ENCODE measurements at places on chromosomes 3 and 15.

DNA sequence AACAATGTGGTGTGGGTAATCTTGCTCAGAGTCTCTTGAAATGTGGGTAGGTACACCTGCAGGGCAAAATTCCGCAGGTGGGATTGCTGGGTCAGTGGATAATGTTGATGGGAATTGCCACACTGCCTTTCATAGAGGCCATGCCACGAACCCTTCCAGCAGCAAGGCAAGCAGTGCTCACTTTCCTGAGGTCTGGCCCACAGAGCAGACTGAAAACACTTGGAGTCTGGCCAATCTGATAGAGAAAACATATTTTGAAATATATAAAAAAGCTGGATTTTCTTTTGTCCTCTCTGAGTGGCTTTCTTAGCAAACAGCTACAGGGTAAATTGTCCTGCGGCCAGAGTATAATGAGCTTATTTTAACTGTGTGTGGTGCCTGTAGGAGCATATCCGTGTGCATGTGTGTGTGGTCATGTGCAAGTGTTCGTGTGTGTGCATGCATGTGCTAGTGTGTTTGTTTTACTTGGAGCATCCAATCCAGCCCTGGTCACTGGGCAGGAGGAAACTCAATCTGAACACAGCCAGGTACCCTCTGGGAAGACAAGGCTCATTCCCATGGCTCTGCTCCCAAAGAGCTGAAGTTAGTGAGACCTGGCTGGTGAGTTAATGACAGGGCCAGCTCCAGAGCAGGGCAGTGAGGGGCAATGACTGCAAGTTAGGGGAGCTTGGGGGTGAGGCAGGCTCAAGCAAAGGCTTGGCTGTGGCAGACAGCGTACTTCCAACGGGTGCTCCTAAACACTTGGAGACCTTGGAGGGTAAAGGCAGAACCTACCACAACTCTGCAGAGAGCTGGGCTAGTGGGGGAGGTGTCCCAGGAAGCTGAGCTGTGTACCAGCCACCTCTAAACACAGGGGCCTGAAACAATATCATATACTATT lies 91.3 kb downstream of the PLXNA1 start:
- no peak for DNase-seq

- DNase-seq: no peak
These were observed 45.2 kb downstream of the SPRED1 start for GRCh38 chr15:38297623-38298388.

- DNase-seq: no peak
These were observed 160.4 kb downstream of the UACA start for GRCh38 chr15:70602834-70603560.

GRCh38 chr15:32030795-32031194 lies 480 bp downstream of the CHRNA7 start:
- no peak for DNase-seq

- DNase-seq: no peak
These were observed 14.5 kb downstream of the RIOX2 start for GRCh38 chr3:97957617-97958311.

DNA sequence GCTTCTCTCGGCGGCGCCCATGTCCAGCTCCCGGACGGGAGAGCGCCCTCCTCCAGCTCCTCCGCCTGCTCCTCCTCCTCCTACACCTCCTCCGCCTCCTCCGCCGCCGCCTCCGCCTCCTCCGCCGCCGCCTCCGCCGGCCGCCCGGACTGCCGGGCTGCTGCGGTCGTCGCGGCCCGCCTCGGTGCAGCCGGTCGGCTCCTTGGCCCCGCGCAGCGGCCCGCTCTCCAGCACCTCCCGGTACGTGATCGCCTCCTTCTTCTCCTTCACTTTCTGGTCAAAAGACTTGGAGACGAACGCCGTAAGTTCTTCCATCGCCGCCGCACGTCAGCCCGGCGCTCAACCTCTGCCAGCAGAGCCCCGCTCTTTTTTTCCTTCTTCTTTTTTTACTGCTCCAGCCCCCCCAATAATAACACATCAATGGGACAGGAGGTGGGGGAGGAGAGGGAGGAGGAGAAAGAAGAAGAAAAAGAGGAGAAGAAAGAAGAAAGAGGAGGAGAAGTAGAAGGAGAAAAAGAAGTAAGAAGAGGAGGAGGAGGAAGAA lies 438 bp downstream of the SHOX2 start:
- DNase-seq: peak; percentile 43

GRCh38 chr15:79248183-79248582 lies 34.3 kb upstream of the ANKRD34C start:
- no peak for DNase-seq

DNA sequence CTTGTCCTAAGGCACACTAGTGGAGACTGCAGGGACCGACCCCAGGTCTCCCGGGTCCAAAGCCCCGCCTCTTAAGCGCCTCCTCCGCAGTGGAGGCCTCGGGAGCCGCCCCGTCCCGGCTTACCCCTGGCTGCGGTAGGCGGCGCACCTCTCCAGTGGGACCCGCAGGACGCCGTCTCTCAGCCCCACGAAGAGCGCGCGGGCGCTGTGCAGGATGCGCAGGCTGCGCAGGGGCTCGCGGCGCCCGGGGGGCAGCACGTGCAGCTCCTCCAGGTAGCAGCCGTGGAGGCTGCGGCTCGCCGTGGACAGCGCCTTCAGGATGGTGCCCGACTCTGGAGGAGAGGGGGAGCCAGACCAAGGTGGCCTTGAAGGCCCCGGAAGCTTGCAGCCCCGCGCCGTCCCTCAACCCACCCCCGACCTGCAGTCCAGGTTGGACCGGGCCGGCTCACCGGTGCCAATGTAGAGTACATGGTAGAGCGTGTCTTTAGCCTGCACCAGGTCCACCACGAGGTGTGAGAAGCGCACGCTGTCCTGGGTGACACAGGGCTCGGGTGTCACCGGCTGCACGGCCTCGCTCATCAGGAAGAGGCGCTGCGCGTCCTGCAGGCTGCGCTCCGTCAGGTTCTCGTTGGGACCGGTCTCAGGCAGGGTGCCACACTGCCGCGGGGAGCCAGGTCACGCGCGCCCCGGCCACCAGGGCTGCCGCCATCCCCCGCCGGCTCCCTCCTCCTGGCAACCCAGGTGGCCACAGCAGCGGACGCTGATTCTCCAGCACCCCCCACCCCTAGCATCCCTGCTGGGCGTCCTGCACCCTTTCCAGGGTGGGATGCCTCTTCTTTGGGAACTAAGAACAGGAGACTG lies 105.5 kb downstream of the SEMA5B start:
- DNase-seq: no peak

- no peak for DNase-seq
These were observed 38.6 kb upstream of the SFMBT1 start for GRCh38 chr3:53084310-53085001.

DNA sequence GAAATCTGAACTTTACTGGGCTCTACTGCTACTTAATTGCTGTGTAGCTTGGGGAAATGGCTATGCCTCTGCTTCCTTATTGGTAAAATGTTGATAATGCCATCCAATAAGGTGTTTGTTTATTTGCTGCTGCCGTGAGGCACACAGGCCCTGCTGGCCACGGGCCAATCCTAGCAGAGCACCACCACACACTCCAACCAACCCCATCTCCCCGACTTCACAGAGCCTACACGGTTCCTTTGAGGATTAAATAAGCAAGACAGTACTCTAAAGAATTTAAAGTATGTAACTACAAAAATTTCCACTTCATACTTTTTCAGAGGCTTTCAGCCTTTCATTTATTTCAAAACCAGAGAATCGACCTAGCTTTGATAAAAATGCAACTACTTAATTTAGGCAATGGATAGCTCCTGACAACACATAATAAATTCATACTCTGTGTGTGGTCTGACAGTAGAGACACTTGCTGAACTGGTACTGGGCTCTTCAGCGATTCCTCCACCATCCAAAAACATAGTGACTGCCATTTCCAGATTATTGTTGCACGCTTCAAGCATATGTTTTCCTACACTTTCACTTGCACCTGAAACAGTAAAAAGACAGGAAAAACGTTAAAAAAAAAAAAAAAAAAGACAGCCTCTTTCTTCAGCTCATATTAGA lies 25.3 kb downstream of the UBXN7 start:
- DNase-seq: no peak

DNA sequence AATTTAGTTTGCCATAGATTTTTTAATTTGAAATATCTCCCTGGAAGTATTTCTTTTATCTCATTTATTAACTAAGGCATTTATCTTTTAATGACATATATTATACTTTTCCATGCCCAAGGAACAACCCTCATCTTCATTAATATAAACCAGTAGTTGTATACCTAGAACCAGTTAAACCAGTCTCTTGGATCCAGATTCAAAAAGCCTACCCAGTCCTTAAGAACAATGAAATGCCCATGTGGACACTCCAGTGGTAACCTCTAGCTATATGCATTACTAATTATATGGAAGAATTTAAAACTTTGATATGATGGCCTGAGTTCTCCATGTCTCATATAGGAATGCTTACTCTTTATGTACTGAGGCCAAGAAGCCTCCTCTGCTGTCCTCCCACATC lies 4.8 kb downstream of the SIDT1 start:
- DNase-seq: no peak

GRCh38 chr15:100897221-100898151 lies 17.9 kb downstream of the ALDH1A3 start:
- no peak for DNase-seq

DNA sequence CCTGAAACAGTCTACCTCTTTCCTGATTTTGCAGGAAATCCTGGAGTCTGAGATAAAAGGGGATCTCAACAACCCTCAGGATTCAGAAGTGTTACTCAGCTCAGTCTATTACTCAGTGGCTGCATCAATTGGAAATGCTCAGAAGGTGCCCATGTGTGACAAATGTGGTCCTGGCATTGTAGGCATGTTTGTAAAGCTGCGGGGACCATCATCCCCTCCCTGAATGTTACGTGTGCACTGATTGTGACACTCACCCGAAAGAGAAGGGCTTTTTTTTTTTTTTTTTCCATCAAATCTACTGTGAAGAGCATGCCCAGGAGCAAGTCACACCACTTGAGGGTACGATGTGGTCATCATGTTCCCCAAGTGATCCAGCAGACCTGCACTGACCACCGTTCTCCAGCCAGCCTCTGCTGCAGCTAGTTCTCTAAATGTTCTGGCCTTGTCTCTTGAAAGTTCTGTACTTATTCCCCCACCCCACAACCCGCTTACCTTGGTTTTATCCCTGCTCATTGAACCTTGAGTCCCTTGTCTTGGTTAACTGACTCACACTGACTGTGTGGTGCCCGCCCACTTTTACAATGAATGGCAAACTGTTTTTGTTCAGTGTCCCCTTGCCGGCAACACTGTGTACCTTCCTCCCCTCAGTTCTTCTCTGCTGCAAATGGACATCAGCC lies 19.8 kb downstream of the ST3GAL6 start:
- DNase-seq: no peak

DNA sequence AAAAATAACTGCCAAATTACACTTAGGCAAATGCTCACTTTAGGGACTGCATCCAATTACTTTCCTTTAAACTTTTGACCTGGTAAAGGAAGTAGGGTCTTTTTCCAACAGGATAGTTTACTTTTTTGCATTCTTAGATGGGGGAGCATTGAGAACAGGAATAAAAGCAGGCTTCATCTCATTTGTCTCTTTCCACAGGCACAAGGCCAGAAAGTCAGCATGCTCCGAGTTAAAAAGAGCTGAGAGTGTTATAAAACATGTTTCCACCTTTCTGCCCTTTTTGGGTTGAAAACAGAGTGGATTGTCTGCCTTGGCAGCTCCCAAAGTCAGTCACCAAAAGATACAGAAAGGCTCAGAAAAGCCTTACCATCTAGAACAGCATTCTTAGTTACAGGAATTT lies 404.9 kb upstream of the ALCAM start:
- DNase-seq: no peak

DNA sequence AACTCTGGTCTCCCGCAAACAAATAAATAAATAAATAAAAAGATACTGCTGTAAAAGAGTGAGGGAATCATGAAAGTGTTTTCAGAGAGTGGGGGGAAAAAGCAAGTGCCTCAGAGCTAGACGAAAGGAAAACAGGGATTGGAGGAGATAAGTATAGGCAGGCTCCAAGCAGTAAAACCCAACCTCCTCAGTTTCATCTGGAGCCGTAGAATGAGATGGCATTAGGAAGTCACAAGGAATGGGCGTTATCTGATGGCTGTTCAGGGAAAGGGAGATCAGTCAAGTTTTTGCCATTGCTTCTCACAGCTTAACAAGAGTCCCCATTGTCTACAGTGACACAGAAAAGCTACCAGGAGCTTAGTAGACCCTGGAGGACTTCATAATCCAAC lies 451.5 kb upstream of the PPP2R3A start:
- no peak for DNase-seq

DNA sequence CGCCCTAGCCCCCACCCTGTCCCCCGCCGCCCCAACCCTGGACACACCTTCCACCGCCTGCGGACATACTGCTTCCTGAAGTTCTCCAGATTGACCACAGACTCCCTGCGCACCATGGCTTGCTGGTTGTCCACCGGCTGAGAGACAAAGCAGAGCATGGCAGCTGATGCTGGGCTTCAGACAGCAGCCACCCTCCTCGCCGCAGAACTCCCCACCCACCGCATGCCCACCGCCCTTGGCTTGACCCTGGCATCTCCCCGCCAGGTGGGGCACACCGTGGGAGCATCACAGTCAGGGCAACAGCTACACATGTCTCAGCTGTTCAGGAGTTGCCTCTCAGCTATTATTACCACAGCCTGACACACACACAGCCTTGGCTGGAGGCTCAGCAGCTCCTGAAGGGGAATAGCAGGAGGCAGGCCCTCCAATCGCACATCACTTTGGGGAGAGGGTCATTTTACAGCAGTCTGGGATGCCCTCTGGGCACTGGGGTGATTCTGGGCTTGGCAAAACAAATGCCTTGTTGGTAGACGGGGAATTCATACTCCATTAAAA lies 78.4 kb upstream of the HERC1 start:
- no peak for DNase-seq

DNA sequence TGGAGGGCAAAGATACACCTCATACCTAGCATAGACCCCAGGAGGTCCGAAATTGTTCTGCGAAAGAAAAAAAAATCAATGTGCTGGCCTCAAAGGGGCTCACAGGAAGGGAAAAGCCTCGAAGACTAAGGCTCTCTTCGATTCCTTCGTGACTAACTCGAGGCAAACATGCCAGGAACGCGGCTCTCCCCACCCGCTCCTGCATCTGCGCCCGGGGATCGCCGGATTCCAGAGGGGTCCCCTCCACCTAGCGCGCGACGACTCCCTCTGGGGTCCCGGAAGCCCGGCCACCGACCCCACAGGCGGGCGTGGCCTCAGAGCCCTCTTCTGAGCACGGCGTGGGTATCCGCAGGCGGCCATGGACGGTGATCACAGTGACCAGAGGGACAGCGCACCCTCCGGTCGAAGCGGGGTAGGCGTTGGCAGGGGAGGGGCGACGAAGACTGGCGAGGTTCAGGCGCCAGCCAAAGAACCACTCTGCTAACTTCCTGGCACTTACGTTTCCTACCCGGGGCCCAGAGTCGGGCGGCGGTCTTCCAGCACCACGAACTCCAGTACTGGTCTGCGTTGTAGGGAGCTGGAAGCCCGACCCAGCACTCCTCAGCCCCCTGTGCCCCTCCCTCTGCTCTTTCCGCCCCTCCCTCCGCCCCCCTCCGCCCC lies 515 bp upstream of the EIF3J start:
- DNase-seq: no peak

- DNase-seq: no peak
These were observed 1.5 kb downstream of the ETFA start for GRCh38 chr15:76309601-76310330.
